ENCODE measurements at places on chromosomes 16 and 17. TPM values are rescaled to one million over a fixed set of nuclear protein-coding genes. Genes with fewer than 3 reads are reported as not detected.

The KRT12 gene
- total RNA-seq = not detected

The WSCD1 gene
- total RNA-seq = 8.0 TPM

The NPIPA7 gene
- 7.5 TPM for total RNA-seq

The SHCBP1 gene
- total RNA-seq = 2.0 TPM

The EVI2A gene
- total RNA-seq = 9.2 TPM

The SPATA22 gene
- 1.4 TPM for total RNA-seq

The ZPBP2 gene
- total RNA-seq = not detected

The GAS7 gene
- 136 TPM for total RNA-seq

The CMTM4 gene
- total RNA-seq = 16.5 TPM

Measured in aorta (tissue), 5 donors.